Stimulated activated CD8-positive, alpha-beta memory T cell treated with anti-CD3 and anti-CD28 coated beads, Interleukin-2, amount 100 ng/mL, for 48 hours (primary cell): ENCODE measurements at places on chromosomes 13 and 19.

GRCh38 chr13:54248306-54248705 is 1219.7 kb downstream of the OLFM4 start:
- DNase-seq = no peak

- no peak for DNase-seq
Measured at GRCh38 chr13:60707878-60708277, 310.9 kb downstream of the TDRD3 start.

DNA sequence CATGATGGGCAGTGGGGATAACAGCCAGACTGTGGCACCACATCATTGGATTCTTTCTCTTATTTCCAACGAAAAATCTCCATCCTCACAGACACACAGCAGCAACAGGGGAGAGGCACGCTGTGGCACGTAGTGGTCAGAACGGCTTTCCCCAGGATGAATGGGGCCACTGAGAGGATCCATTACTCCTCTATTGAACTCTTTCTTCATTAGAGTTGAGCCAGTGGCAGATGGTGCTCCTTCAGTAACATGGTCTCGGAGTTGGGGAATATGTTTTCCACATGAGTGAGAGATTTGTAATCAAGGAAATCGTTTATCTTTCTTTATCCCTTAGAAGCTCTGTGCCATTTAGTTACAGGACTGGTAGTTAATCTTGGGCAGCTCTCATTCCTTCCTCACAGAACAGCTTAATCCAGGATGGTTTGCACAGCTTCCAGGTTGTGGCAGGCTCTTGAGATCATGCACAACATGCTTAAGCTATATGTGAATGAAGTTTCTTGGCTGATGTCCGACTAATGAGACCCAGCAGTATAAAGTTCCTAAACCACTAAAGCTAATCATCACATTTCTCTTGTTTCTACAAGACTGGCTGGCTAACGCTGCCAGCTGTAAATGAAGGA is 180.5 kb upstream of the SLC10A2 start:
- no peak for DNase-seq

DNA sequence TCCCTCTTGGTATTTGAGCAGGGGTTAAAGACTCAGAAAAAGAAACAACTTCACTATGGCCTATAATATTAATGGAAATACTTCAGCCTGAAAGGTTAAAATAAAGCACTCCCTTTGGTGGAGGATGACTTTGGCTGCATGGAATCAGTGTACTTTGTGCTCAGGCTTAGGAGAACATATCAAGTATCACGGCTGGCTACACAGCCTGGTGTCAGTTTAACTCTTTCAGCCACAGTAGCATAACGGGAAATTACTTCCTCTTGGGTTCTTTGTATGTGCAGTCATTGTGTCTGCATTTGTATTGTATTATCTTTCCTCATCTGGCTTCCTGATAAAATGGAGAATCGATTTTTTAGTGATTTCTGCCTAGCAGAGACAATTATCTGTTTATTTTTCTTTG is 239.0 kb downstream of the GGACT start:
- DNase-seq = no peak

- DNase-seq = no peak
Measured at GRCh38 chr13:113190181-113190580, 18.3 kb downstream of the PCID2 start.

- peak; percentile 6 for DNase-seq
Measured at GRCh38 chr19:13441810-13442512, 64.3 kb downstream of the CACNA1A start.

- DNase-seq = no peak
Measured at GRCh38 chr19:19575411-19575810, 37.3 kb downstream of the CILP2 start.

- DNase-seq = no peak
Measured at GRCh38 chr13:27411341-27411740, 13.1 kb upstream of the GTF3A start.

GRCh38 chr13:101783554-101783953 is 331.1 kb downstream of the ITGBL1 start:
- DNase-seq = no peak

DNA sequence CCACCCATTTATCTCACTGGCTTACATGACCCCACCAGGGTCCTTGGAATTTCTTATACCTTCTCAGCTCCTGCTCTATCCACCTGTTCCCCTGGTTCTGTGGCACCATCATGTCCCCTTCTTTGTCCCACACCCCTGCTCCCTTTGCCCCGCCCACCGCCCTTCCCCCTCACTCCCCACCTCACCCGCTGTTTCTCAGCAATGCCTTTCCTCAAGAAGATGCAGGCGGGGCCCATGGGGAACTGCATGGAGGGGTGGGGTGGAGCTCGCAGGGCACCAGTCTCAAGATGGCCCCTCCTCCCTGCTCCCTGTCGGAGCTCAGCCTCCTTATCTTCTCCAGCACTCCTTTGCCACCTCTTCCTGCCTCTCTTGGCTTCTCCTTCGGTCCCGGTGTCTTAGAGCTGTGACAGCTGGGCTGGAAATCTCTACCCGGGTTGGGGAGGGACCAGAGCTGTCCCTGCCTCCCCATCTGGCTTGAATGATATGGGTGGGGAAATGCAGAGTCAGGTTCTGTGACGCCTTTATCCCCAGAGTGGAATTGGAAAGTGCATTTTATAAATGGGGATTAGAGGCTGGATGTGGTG is at the start of gene CABP5:
CABP5 (minus strand) TSS at position 405 of the 584 bp plus-strand sequence; CDS start at position 248, 157 bp downstream.
- DNase-seq = no peak

DNA sequence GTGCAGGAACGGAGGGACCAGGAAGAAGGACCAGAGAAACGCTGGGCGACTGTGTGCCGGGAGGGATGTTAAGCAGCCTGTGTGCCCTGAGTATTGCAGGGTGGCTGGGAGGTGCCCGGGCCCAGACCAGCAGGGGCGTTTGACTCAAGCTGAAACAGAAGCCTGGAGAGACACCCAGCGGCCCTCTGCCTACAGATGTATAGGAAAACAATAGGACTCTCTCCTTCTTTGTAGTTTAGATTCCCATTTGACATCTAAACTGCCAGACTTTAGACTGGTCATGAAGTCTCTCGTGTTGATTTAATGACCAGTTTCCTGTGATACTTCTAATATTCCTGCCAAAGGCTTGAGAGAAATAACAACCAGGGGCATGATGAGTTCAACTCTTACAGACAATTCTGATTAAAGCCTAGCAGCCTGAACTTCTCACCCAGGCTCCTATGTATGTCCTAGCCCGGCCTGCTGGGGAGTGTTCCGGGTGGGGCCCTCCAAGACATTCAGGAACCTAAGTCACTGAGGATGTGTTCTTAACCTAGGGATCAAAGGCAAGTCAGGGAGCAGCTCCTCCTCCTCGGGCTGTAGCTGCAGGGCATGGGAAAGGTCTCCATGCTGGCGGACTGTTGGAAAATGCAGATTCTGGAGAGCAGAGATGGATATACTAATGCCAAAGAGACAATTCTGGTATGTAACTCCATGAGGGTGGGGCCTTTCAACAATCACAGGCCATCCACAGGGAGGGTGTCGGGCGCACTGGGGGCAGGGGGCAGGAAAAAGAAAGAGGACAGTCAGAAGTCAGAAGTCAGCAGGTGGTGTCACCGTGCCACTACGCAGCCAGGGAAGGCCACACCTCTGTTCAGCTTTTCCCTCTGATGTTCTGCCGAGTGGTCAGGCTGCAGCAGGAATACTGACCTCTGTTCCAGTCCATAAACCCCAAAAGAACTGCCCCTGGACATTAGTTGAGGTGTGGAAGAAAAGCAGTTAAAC is 131.8 kb downstream of the STARD13 start:
- no peak for DNase-seq

DNA sequence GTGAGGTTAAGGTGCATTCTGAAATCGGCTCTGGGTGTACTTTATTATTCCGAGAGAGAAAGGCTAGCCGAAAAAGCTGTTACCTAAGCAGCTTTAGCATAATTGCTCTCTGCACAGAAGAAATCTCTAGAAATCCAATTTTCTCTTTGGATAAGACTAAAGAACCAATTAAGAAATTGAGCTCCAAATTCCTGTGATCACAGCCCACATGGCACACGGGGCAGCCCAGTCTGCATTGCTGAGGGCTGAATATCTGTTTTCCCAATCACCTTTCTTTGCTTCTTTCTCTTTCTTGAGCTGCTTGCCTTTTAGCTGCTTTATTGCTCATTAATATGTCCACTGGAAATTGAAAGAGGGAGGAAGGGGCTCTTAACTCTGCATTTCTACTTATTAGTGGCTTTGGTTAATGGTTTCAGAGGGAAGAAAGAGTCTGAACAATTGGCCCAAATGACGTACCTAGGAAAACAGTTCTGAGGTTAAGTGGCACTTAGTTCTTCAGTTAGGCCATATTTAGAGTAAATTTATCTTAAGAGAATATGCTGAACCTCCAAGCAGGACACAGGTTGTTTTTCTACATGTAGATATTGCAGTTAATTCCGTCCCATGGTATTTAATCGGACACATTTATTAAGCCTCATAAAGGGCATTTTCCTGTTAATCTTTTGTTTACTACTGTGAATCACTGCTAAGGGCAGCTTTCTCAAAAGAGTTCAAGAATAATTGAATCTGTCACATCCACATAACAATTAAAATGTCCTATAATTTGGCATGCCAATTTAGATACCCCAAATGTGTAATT is 265.7 kb downstream of the ABCC4 start:
- no peak for DNase-seq

GRCh38 chr13:105703843-105704242 is 831.6 kb downstream of the EFNB2 start:
- no peak for DNase-seq

DNA sequence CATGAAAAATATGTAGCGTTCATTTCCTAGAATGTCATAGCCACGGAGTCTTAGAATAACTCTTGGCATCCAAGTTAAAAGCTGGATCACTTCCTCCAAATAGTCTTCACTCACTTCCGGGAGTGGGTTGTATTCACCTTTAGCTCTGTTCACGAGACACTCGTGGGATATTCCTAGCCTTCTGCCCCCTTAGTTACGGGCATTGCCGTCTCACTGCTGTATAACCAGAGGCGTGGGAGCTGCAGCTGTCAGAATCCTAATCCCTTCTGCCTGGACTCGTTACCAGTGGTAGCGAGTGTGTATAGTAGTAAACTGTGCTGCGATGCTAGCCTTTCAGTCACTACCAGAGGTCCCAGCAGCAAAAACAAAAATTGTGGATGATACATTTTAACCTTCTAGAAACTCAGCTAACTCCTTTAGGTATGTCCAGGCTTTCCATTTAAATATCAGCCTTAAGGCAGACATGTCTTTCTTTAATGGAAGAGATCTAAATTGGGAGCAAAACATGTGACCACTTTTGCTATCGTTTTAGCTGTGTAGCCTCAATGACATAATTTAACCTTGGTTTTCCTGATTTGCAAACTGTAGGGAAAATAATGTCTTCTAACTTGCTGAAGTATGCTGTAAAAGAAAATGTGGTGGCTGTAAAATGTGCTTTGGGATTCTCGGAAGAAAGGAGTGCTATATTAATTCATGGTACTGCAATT is 34.1 kb downstream of the ERCC5 start:
- DNase-seq = no peak

- DNase-seq = no peak
Measured at GRCh38 chr19:12711187-12711586, 12.5 kb downstream of the TNPO2 start.

DNA sequence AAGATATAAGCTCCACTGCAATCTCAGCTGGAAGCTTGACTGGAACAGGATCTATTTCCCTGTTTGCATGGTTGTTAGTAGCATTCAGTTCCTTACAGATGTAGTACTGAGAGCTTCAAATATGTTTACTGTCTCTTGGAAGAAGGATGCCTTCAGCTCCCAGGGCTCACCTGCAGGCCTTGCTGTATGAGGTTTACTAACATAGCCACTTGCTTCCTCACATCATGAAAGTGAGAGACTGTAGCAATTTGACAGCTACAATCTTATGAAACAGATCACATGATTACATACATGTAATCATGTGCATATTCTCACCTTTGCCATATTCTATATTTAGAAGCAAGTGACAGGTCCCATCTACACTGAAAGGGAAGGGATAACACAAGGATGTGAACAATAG is 458.1 kb upstream of the PCDH20 start:
- DNase-seq = no peak

GRCh38 chr19:49700563-49700962 is 9.6 kb downstream of the CPT1C start:
- DNase-seq = no peak

DNA sequence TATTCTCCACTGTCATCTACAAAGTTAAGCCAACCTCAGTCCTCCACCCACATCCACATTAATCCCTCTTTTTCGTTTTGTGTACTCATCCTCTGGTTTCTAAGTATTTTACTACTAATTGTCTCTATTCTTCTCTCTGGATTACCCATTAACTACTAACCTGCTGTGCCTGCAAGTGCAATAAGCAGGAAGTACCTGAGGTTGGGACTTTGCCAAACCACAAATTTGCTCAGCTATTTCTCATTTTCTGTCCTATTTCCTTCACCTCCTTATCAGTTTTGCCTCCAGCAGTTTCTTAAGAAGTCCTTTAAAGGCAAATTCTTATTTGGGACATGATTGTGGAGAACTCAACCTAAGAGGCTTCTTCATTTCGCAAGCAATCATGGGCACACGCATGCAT is 1708.9 kb downstream of the SLITRK5 start:
- DNase-seq = no peak

GRCh38 chr19:53664760-53665159 is 33.0 kb downstream of the DPRX start:
- no peak for DNase-seq

- no peak for DNase-seq
Measured at GRCh38 chr19:54074851-54075250, 6.3 kb downstream of the TARM1 start.

GRCh38 chr19:53600217-53600616 is 31.6 kb upstream of the DPRX start:
- DNase-seq = no peak

DNA sequence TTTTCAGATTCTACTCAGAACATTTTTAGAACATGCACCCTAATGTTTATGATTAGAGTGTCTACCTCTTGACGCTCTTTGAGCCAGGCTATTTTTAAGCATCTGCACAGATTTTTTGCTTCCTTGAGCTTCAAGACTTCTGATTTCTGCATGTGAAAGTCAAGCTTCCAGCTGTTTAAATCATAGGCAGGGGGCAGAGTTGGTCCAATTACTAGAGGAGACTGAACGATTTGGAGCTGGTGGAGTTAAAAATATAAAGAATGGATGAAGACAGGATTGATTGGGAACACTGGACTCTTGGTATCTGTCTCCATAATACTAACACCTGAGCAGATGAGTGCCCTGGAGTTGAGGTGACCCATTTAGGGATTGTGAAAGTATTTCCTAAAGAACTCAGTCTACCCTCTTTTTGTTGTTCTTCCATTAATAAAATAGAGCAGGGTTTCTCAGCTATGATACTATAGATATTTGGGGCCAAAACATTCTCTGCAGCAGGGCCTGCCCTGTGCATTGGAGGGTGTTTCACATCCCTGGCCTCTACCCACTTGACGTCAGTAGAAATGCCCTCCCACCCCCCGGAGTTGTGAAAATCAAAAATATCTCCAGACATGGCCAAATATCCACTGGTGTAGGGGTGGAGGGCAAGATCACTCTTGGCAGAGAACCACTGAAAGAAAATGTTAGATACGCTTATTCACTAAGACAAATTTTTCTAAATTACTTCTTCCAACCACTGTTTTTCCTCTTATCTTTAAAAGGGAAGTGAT is 160.1 kb downstream of the COG6 start:
- DNase-seq = no peak
